Amniotic epithelial cell (primary cell): ENCODE measurements at places on chromosomes 2 and 18.

DNA sequence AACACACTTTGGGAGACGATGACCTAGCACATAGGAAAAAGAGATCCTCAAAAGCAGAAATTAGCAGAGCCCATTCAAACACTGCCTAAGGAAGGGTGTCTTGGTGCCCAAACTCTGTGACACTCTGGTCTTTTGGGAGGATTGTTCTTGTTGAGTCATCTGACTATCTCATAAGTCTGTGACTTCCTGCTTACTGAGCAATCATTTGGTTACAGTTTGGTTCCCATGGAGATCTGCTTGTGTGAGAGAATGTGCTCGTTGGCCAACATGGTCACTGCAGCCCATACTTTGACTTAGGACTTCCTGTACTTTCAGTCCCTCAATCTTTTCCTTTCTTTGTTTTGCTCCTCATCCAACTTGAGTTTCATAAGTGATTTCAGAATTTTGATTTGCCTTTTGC lies 602.9 kb downstream of the NYAP2 start:
- DNase-seq = peak; percentile 76

GRCh38 chr2:105739426-105739825 lies 5.3 kb upstream of the NCK2 start:
- DNase-seq = no peak

GRCh38 chr18:45771587-45772480 lies 47.9 kb downstream of the SLC14A1 start:
- peak; percentile 73 for DNase-seq

- no peak for DNase-seq
Observed at GRCh38 chr2:14735696-14736095, 103.2 kb downstream of the LRATD1 start.

DNA sequence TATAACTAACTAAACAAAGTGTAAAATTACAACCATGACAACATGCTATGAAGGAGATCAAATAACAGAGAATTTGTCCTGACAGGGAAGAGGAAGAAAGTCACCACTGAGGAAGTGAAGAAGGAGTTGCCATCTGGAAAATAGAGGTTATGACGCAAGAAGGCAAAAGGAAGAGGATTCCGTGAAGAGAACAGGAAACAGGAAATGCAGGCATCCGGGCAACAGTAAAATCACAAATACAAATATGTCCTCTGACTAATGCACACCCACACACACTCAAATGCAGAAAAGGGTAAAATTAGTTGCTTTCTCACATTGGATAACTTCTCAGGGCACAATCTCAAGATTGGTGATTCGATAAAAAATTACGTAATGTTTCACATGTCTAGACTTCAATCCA lies 278.4 kb downstream of the TMX3 start:
- DNase-seq = peak; percentile 76

- no peak for DNase-seq
Observed at GRCh38 chr2:80454628-80455027, 150.1 kb upstream of the LRRTM1 start.

DNA sequence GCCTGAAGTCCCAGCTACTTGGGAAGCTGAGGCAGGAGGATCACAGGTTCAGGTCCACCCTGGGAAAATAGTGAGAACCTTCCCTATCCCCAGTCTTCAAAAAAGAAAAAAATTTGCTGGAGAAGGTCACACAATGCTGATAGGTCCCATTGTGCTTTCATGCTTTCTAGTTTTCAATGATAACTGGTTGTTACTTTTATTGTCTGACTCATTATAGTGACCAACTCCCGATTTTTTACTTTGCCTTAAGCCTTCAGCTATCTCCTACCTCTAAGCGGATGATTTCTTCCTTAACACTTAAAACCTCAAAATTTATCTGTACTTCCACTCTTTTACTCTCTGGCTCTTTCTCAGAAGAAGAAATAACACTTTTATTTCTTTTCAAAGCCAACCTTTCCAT lies 17.3 kb downstream of the MSH2 start:
- DNase-seq = no peak

DNA sequence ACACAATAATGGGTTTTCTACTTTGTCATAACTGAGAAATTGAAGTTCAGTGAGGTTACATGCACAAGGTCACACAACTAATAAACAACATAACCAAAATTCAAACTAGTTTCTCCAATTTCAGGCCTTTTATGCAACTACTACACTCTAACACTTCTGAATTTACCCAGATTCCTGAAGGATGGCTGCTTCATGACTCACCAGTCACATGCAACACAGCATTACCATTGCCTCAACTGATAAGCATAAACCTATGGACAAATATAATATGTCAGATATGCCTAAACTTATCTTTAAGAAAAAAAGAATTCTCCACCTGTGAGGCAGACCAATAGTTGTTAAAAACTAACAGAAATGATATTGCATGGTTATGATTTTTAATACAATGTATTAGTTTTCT lies 586.5 kb upstream of the SLC8A1 start:
- peak; percentile 66 for DNase-seq

- DNase-seq = no peak
Observed at GRCh38 chr2:119719261-119719627, 40.2 kb downstream of the TMEM177 start.

- DNase-seq = no peak
Observed at GRCh38 chr2:181241797-181242196, 215.4 kb upstream of the ITGA4 start.

- DNase-seq = peak; percentile 76
Observed at GRCh38 chr2:42923580-42924417, 131.4 kb upstream of the HAAO start.

- DNase-seq = no peak
Observed at GRCh38 chr18:79798346-79798998, 734 bp downstream of the KCNG2 start.

DNA sequence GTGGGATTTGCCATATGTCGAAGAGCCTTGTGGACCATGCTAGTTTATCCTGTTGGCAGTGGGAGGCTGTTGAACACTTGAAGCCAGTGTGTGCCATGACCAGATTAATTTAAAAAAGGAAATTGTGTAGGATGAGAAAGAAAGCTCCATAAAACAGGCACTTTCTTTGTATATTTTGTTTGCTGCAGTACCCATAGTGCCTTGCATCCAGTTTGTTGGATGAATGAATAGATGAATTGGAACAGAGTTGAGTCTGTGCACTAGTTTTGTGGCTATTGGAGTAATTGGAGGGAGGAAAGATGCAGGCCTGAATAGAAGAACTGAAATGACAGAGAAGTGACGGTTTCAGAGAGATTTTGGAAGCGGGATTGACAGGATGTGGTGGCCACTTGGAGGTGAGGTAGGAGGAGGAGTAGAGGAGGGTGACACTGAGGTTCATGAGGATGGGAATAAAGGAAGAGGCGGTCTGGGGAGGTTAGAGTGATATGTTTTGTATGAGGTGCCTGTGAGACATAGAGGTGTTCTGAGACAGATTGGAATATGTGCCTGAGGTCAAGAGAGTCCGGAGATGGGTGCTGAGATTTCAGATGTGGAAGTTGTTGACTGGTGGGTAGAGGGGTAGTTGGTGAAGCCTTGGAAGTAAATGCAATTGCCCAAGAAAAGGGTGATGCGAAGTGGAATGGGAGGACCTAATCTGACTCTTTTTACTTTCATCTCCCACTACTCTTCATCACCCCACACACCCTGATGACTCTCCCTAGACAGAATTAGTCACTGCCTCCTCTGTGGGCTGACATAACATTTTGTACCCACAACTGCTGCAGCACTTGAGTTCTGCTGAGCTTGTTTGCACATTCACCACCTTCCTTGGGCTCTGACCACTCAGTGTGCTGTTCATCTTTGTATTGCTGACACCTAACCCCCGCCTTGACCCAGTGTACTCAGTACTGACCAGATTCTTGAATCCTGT lies 5.1 kb downstream of the DGUOK start:
- DNase-seq = peak; percentile 79

GRCh38 chr2:172489681-172490080 lies 62.3 kb downstream of the ITGA6 start:
- DNase-seq = peak; percentile 59

- peak; percentile 71 for DNase-seq
Observed at GRCh38 chr2:38129481-38129880, 53.5 kb upstream of the CYP1B1 start.

- peak; percentile 58 for DNase-seq
Observed at GRCh38 chr18:51390702-51391101, 193.2 kb upstream of the MEX3C start.

DNA sequence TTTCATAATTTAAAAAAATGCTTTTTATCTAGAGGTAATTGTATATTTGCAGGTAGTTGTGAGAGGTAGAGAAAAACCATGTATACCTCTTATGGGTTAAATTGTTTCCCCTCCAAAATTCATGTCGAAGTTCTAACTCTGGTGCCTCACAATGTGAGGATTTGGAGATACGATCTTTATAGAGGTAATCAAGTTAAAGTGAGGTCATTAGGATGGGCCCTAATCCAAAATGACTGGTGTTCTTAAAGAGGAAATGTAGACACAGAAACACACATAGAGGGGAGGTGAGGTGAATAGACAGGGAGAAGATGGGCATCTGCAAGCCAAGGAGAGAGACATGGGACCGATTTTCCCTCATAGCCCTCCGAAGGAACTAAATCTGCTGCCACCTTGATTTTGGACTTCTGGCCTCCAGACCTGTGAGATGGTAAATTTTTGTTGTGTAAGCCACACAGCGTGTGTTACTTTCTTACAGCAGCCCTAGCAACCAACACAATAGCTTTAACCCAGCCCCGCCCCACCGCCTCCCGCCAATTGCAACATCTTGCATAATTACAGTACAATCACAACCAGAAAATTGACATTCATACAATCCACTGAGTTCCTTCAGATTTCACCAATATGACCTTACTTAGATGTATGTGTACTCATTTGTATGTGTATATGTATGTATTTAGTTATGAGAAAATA lies 208.9 kb downstream of the MIB1 start:
- peak; percentile 6 for DNase-seq

GRCh38 chr2:212832211-212833195 lies 293.9 kb upstream of the ERBB4 start:
- DNase-seq = no peak

DNA sequence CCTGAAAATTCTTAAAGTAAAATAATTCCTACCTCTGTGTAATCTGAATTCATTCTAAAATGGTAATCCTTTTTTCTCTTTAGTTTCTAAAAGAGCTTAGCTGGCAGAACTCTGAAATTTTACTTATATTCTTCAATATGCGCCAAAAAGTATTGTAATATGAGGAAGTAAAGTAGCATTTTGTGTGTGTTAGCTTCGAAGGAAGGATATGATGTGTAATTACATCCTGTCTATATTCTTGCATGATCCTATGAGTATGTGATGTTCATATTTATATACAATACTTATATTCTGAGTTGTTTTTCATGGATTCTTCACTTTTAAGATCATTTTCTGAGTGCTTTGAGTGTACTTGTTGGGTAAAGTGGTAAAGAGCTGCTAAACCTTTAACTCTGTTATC lies 402.9 kb upstream of the PKDCC start:
- no peak for DNase-seq

DNA sequence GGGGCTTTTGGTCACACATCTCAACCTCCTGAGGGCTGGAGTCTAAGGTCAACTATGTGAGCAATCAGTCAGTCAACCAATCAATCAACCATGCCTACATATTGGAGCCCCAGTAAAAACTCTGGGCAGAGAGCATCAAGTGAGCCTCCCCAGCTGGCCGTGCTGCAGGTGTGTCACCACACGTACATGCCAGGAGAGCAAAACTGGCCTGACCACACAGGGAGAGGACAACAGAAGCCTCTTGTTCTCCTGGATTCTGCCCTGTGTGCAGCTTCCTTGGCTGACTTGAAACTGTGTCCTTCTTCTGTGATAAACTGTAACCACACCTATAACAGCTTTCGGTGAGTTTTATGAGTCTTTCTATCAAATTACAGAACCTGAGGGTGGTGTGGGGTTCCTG lies 25.9 kb downstream of the GPR35 start:
- no peak for DNase-seq

DNA sequence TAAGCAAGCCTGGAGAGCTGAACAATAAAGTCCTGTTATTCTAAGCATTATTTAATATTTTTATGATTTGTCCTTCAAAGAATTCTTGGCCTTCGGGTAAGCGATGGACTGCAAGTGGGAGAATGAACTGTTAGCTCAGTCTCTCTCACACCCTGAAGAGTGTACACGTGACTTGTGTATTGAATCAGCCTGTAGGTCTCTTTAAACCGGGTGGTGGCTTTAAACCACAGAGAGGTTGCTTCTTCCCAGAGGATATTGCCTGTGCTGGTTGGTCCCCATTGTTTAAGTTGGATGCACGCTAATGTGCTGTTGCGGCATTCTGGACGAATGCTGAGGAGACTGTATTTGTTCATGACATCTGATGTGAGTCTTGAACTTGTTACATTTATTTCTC lies 183.3 kb downstream of the LTBP1 start:
- no peak for DNase-seq

DNA sequence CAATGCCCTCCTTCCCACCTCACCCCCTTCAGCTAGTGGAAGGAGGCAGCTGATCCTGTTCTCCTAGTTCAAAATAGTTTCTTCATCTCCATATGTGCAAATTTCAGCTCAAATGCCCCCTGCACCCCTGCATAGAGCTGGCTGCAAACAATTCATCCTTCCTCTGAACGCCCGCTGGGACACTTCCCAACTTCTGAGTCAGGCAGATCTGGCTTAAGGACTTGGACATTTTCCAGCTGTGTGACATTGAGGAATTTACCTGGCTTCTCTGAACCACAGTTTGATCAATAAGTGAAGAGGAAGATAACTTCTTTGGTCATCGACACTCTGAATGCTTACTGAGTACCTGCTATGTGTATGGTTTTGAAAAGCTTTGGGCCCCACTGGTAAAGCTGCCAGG lies 23.5 kb downstream of the PTGR3 start:
- DNase-seq = no peak
